ENCODE measurements at places on chromosomes 7 and 10.

DNA sequence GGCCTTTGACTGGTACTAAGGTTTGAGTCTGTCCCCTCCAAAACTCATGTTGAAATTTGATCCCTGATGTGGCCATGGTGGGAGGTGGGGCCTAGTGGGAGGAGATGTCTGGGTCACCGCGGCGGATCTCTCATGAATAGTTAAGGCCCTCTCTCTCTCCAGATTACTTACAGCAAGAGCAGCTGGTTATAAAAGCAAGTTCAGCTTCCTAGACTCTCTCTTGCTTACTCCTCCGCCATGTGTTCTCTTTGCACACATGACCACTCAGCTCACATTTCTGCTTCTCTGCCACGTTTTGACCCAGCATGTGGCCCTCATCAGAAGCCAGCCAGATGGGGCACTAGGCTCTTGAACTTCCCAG is 29.9 kb upstream of the ZMIZ1 start:
- no peak for DNase-seq

- no peak for DNase-seq
These were observed 327.1 kb downstream of the GFRA1 start for GRCh38 chr10:115945701-115946445.

GRCh38 chr7:79506481-79506880 is 53.0 kb upstream of the MAGI2 start:
- DNase-seq = no peak

GRCh38 chr10:52571516-52572182 is 200.9 kb downstream of the MBL2 start:
- no peak for DNase-seq

- DNase-seq = no peak
These were observed 14.7 kb upstream of the TMEM236 start for GRCh38 chr10:17737027-17737965.

- DNase-seq = no peak
These were observed 217.2 kb upstream of the HDAC9 start for GRCh38 chr7:18278316-18278715.

- DNase-seq = no peak
These were observed 8.6 kb downstream of the MEST start for GRCh38 chr7:130500463-130500862.

DNA sequence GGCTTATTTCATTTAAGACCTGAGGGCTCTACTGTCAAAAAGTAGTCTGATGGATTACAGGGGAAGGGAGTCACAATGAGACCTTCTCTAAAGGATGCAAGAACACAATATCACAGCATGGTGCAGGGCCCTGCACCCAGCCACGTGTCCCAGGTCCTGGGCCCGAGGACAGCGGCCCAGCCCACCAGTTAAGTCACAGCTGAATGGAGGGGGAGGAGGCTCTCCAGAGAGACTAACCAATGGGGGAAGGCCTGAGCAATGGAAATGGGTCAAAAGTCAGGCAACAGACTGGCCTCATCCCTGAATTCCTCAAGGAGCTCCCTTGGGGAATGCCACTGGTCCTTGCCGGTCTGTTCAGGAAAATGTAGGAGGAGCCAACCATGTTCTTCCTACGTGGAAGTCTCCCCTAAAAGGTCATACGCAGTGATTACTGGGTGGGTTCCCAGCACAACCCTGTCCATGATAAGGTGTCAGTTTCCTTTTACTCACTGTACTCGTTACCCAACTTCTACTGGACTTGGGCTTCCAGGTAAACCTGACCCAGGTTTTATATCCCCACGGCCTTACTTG is 28.3 kb downstream of the CCDC3 start:
- peak; percentile 11 for DNase-seq

- DNase-seq = no peak
These were observed 204.1 kb upstream of the POM121L12 start for GRCh38 chr7:52831321-52831720.

- no peak for DNase-seq
These were observed 179.1 kb upstream of the FZD1 start for GRCh38 chr7:91085175-91085574.

DNA sequence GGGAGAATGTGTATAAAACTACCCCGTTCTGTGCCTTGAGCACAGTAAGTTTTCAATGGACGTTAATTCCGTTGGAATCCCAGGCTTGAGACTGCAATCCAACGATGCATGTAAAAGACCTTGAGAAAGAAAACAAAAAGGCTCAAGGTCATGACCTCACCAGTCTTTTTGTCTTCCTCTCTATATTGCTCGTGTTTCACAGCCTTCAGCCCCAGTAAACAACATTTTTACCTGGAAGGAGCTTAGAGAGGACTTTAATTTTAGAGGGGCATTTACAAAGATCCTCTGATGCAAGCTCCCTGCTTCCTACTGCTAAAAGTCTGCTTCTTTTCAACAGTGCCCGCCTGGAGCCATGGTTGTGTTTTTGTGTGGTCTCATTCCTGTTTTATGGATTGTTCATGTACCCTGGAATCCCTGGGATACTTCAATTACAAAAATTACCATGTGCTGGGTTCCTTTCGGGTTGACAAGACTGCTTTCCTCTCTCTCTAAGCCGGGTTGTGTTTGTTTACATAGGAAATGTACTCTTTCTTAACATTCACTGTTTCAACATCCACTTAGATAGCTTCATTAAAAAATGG is 320.1 kb upstream of the NFE2L3 start:
- DNase-seq = no peak

- DNase-seq = no peak
These were observed 267.7 kb downstream of the MALRD1 start for GRCh38 chr10:19316204-19316870.

DNA sequence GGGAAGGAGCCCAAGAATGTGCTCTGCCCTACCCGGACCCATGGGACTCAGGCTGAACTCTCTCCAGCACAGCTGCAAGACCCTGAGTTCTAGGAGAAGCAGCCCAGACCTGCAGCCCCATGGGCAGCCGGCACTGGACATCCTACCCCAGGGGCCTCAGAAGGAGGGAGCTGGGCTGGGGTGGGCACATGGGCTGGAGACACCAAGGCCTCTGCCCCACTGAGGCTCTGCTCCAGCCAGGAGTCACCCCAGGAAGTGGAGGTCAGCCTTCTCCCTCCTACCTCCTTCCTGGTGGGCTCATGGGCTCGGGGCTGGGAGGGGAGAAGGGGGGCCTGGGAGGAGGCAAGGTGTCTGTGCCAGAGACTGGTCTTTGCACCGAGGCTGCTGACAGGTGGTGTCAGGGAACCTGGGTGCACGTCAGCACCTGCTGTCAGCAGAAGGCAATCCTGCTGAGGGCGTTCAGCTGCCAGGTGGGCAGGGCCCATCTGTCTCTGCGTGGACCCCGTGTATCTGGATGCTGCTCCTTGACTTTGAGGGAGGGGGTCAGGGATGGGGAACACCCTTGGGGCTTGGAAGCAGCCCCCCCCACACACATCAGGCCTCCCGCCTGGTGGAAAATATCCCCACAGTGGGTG is 95.2 kb downstream of the PDGFA start:
- DNase-seq = no peak

DNA sequence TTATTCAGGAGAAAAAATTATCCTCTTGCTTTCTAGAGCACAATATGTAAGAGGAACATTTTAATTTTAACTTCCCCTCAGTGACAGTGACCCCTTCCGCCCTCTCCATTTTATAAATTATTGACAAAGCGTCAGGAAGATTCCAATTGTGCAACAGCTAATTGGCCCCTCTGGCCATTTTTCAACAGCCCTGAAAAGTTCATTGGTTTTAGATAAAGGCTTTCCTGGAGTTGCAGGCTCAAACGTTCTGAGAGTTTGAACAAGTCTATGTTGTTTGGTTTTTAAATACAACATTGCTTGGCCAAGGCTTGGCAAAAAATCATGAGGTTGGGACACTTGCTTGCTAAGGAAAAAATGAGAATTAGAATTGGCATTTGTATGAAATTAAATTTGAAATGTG is 422.2 kb upstream of the ANKRD30A start:
- no peak for DNase-seq

GRCh38 chr7:77699056-77699455 is 2.8 kb downstream of the RSBN1L start:
- DNase-seq = peak; percentile 59

- no peak for DNase-seq
These were observed 285.2 kb downstream of the PTPRN2 start for GRCh38 chr7:158302274-158303070.

DNA sequence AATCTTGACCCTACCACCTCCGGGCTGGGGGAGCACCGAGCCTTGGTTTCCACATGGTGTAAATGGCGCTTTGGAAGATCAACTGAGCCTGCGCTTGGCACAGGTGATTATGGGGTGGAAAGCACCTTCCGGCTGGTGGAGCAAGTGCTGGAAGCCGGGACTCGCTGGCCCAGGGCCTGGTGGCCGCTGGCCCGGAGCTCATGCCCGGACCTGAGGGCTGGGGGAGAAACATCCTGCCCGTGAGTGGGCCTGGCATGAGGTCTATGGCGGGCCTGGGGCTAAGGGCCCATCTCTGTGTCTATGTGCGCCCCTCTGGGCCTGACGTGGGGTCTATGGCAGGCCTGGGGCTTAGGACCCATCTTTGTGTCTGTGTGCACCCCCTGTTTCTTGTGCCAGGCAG is 14.2 kb upstream of the LFNG start:
- no peak for DNase-seq

GRCh38 chr7:98568891-98569290 is 48.2 kb upstream of the NPTX2 start:
- peak; percentile 21 for DNase-seq

DNA sequence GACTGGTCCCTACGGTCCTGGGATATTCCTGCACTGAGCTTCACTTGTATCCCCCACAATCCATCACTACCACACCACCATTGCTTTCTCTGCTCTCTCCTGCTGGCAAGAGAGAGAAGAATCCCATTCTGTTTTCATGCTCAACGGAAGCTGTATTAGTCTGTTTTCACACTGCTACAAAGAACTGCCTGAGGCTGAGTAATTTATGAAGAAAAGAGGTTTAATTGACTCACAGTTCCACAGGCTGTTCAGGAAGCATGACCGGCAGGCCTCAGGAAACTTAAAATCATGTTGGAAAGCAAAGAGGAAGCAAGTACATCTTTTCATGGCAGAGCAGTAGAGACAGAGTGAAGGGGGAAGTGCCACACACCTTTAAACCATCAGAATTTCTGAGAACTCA is 260.4 kb upstream of the LYZL1 start:
- no peak for DNase-seq

DNA sequence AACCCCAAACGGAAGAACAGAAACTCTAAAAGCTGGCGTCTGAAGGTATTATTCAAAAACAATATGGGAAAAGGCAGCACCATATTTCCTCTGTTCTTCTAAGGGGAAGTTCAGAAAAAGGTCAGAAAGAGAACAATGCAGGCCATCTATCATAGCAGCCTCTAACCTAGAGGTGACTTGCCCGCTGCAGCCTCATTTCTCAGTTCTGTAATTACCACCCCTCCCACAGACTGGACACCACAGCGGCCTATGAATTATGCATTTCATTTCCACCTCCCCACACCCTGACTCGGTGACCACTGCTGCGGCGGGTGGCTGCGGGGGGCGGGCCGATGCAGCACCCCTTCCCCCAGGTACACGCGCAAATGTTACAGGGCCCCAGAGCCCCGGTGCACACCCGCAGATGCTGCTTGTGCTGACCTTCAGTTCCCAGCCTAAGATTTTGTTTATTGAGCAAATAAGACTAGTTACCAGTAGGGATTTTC is 125.5 kb downstream of the CLEC2L start:
- DNase-seq = peak; percentile 89

DNA sequence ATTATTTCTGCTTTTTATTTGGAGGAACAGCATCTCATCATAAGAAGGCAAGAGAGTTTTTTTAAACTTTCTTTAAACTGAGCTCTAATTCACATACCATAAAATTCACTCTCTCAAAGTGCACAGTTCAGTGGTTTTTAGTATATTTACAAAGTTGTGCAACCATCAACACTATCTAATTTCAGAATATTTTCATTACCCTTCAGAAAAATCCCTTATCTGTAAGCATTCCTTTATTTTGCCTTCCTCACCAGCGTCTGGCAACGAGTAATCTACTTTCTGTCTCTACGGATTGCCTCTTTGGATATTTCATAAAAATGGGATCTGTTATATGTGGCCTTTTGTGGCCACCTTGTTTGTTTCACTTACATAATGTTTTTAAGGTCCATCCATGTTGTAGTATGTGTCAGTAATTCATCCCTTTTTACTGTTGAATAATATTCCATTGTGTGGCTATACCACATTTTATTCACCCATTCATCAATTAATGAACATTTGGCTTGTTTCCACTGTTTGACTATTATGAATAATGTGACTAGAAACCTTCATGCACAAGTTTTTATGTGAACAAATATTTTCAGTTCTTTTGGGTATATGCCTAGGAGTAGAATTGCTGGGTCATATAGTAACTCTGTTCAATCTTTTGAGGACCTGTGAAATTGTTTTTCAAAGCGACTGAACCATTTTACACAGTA is 181.5 kb downstream of the TRIL start:
- DNase-seq = peak; percentile 30

- DNase-seq = peak; percentile 18
These were observed 73.7 kb upstream of the TMEM229A start for GRCh38 chr7:124106575-124106974.

- DNase-seq = no peak
These were observed 53.3 kb downstream of the FIGNL1 start for GRCh38 chr7:50396856-50397255.

DNA sequence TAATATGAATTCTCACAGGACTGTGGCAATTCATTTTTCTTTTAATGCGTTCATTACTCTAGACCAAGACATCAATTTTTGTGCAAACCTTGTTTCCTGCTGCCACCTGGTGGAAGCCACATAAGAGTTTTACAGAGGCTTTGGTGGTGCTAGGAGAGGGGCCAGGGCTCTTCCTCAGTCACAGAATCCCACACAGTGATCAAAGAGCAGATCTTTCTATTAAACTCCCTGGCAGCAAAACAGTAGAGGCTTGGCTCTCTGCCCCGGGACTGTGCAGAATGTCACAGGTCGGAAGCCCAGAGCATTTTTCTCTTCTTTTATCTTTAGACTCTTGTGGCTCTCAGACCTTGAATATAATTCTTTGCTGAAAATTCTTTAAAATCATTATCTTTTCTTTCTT is 506.4 kb upstream of the C7orf33 start:
- DNase-seq = peak; percentile 93

DNA sequence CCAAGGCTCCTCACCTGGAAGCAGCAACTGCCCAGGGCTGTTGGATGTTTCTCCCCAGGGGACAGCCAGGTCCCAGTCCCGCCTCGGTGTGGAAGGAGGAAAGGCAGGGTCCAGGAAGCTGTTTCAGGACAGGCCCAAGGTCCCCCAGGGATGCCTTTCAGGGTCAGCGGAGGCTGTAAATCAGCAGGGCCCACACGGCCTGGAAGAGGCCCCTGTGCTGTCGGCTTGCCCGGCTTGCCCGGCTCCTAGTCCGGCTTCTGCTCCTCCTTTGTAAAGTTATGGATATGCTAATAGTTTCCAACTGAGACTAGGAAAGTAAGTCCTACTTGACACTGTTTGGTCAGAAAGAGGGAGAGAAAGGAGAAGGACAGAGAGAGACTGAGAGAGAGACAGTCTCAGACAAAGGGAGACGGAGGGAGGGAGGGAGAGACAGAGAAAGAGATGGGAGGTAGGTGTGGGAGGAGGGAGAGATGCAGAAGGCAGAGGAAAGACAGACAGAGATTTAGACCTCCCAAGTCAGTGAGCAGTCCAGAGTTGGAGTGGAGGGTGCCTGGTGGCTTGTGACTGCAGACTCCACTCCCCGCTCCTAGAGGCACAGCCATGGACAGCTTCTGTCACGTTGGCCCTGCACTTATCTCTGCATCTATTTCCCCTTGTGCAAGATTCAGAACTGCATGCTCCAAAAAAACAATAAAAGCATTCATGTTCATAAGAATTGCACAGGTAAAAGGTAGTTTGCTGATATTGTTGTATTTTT is 10.5 kb downstream of the IKZF1 start:
- DNase-seq = no peak

Measured in NCI-H1417 (cell line).